ENCODE measurements at places on chromosomes 1 and 21.
A peak's percentile ranks its signal among the peaks of the same experiment; 100 is the strongest.

- no peaks in the 10 kb centered on the region for H3K27me3 ChIP-seq
- no peak overlapping the region for H3K4me3 ChIP-seq
- DNase-seq = no peak
- H3K36me3 ChIP-seq = no peaks in the 10 kb centered on the region
- H3K4me1 ChIP-seq = no peaks in the 10 kb centered on the region
- H3K27ac ChIP-seq = no peak overlapping the region
Observed at GRCh38 chr1:57623039-57623790, 199.4 kb upstream of the DAB1 start.

DNA sequence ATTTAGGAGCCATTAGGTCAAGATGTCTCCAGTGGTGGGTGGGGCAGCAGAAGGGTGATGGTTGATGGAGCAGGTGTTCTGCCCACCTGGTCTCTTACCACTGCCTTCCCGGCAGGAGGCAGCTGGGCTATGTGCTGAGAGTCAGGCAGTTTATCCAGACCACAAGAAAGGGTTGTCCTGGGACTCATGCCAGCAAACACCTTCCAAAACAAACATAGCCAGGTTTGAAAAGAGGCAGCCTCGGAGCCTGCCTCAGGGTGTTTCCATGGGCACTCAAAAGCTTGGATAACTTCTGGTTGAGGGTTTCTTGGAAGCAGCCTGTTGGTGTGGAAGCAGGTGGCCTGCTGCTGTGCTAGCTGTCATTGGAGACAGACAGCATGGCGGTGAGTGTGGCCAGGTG is 187.2 kb downstream of the PCP4 start:
- H3K36me3 ChIP-seq = no peaks in the 10 kb centered on the region
- no peak overlapping the region for H3K4me3 ChIP-seq
- H3K27me3 ChIP-seq = no peaks in the 10 kb centered on the region
- no peak overlapping the region for H3K27ac ChIP-seq
- DNase-seq = no peak
- H3K4me1 ChIP-seq = no peaks in the 10 kb centered on the region

- H3K4me3 ChIP-seq = no peak overlapping the region
- DNase-seq = no peak
- H3K27ac ChIP-seq = peak overlapping the region; percentile 32
- H3K4me1 ChIP-seq = peaks cover 27% of the 10 kb centered on the region
- H3K27me3 ChIP-seq = no peaks in the 10 kb centered on the region
Observed at GRCh38 chr1:168470901-168471431, 72.8 kb downstream of the XCL2 start.

- DNase-seq = no peak
- H3K36me3 ChIP-seq = no peaks in the 10 kb centered on the region
- no peak overlapping the region for H3K27ac ChIP-seq
- no peaks in the 10 kb centered on the region for H3K4me1 ChIP-seq
Observed at GRCh38 chr1:209552406-209553264, 30.9 kb upstream of the CAMK1G start.

GRCh38 chr1:156385534-156386031 is 16.6 kb downstream of the RHBG start:
- peak; percentile 53 for DNase-seq
- no peaks in the 10 kb centered on the region for H3K36me3 ChIP-seq
- no peak overlapping the region for H3K4me3 ChIP-seq
- peaks cover 11% of the 10 kb centered on the region for H3K27me3 ChIP-seq

DNA sequence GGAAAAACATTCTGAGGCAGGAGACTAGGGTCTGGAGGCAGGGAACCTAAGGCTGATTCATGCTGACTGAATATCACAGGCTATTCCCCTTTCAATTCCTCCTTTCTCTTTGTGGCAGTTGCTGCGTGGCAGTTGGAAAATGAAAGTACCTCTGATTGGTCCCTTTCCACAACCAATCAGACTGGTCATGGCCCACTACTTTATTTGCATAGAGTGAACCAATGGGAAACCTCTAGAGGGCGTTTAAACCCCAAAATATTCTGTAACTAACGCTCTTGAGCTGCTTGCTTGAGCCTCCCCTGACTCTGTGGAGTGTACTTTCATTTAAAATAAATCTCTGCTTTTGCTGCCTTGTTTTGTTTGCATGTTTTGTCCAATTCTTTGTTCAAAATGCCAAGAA is 27.7 kb upstream of the VN1R5 start:
- H3K4me1 ChIP-seq = no peaks in the 10 kb centered on the region
- H3K4me3 ChIP-seq = no peak overlapping the region
- H3K27ac ChIP-seq = no peak overlapping the region
- no peaks in the 10 kb centered on the region for H3K36me3 ChIP-seq
- H3K27me3 ChIP-seq = no peaks in the 10 kb centered on the region
